IMR-90 (cell line): ENCODE measurements at places on chromosomes 5 and 9. TPM values are rescaled to one million over a fixed set of nuclear protein-coding genes. Genes with fewer than 3 reads are reported as not detected.

SPRY4 gene
- total RNA-seq, result 8.4 and 10.3 TPM in 2 replicates

GOLM1 gene
- 54.8 and 63.9 TPM in 2 replicates for total RNA-seq

TXNDC8 gene
- not detected in 2 replicates for total RNA-seq

NFIL3 gene
- total RNA-seq, result 27.6 and 29.4 TPM in 2 replicates

CSF2 gene
- not detected in 2 replicates for total RNA-seq
